Fibroblast of lung (primary cell): ENCODE measurements at places on chromosomes 11 and 22.

DNA sequence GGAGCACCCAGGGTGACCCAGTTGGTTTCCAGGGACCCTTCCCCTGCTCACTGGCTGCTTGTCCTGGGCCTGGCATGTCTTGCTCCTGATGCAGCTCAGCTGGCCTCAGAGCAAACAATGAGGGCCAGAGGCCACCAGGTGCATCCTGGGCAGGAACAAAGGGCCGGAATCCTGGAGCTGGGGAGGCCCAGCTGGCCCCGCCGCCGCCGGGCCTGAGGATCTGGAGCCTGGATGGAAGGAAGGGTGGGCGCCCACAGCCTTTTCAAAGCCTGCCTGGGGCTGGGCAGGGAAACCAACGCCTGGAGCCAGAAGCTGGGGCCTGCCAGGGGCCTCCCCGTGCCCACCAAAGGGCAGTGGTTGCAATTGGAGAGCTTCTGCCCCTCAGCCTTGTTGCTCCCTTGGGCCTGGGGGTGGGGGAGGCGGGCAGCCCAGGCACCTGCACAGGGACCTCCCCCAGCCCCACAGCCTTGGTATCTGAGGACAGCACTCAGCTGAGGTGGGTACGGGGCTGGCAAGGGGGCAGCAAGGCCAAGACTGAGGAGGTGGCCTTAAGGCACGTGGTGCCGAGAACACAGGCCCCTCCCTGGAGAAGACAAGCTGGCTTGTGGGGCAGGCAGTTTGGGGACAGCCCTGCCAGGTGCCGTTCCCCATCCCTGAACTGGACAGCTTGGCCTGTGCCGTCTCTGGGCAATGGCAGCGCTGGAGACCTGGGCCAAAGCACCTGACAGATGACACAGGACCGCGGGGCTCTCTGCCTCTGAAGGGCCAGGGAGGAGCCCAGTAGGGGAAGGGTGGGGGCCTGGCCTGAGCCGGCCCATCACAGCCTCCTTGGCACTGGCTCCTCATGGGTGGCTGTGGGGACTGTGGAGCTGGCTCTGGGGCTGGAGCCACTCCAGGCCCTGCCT lies 7.1 kb upstream of the ADORA2A start:
- no peak for DNase-seq

DNA sequence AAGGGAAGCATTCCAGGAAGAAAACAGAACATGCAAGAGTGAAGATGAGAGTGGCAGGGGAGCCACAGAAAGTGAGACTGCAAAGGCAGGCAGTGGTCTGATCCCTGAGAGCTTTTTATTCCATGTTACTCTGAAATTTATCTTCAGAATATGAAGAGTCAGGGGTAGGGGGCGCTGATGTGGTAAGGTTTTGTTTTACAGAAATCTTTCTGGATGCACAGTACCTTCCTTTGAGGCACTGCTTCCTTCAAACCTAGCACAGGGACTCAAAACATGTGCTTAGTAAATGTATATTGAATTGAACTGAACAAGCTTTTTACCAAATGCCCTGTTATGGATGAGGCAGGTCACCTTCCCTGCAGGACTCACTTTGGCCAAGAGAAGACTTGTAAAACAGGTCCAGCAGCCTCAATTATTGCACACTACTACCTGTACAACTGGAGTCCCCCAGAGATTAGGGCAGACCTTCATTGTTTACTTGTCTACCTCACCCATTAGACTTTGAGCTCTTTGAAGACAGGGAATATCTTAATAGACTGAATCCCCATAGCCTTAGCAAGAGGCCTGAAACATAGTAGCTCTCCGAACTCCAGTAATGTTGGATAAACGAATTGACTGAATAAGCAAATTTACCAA lies 2.2 kb downstream of the PAK1 start:
- DNase-seq: peak; percentile 5

- peak; percentile 98 for DNase-seq
Measured at GRCh38 chr22:26471522-26471921, 12.1 kb downstream of the HPS4 start.

GRCh38 chr11:123851110-123851509 lies 34.4 kb downstream of the TMEM225 start:
- DNase-seq: no peak

GRCh38 chr22:37860796-37861421 lies 11.7 kb downstream of the EIF3L start:
- no peak for DNase-seq

GRCh38 chr11:64870176-64870892 lies 8.1 kb downstream of the EHD1 start:
- DNase-seq: peak; percentile 81

GRCh38 chr11:77167111-77167626 lies 39.1 kb downstream of the MYO7A start:
- no peak for DNase-seq

GRCh38 chr11:109401545-109401944 lies 20.4 kb upstream of the C11orf87 start:
- peak; percentile 36 for DNase-seq

- DNase-seq: no peak
Measured at GRCh38 chr11:10267821-10268220, 26.2 kb downstream of the SBF2 start.

DNA sequence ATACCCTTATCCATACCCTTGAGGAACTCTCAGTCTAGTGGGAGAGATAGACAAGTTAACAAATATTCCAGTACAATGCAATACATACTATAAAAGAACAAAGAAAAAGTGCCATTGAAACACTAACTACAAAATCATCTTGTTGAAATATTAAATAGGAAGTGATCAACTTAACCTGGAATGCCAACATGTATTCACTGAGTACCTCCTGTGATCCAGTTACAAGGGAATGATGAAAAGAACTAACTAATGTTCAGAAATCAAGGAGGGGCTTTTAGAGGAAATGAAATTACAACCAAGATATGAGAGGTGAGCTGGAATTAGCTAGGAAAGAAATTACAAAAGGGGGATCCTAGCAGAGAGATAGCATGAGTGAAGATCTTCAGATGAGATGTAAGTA lies 6.2 kb upstream of the FIBIN start:
- no peak for DNase-seq

DNA sequence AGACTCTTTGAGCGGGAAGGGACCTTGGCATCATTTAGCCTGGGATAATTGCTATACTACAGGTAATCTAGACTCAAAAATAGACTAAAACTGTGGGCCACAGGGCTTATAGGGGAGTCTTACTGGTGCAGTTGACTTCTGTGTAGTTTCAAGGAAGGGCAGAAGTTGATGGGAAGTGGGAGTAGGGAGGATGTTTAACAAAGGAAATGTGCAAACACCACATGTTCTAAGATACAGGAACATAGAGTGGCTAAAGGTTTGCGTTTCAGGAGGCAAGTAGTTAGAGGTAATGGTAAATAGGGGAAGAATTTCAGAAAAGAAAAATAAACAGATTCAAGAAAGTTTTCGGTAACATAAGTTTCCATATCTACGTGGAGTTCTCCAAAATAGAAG lies 14.4 kb upstream of the SORL1 start:
- no peak for DNase-seq

DNA sequence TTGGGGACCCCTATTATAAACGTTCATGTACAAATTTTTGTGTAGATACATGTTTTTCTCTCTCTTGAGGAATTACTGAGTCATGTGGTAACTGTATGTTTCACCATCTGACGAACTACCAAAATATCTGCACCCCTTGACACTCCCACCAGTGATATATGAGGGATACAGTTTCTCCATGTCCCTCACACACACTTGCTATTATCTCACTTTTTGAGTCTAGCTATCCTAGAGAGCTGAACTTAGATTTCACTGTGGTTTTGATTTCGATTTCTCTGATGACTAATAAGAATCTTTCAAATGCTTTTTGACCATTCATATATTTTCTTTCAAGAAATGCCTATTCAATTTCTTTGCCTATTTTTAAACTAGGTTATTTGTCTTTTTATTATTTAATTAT lies 200.2 kb downstream of the PGR start:
- peak; percentile 61 for DNase-seq

GRCh38 chr22:40397396-40397795 lies 27.0 kb downstream of the SGSM3 start:
- peak; percentile 59 for DNase-seq

GRCh38 chr11:68988491-68988890 lies 7.7 kb upstream of the MRGPRD start:
- DNase-seq: no peak

- DNase-seq: no peak
Measured at GRCh38 chr11:61193596-61193995, 9.7 kb upstream of the PGA3 start.

DNA sequence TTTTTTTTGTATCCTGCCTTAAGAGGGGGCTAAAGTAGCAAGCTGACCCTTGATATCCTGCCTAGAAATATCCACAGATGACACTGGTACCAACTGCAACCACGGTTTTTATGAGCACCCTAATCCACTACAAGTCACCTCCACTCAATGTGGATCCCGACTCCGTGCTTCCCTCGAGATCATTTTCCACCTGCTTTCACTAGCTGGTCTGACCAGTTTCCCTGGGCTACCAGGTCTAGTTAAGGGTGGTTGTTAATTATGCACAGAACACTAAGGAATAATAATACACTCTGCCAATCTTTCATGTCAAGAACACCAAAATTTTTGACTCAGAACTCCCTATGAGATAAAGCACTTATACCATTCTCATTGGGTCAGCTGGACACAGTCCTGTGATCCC lies 82.3 kb downstream of the ABTB2 start:
- no peak for DNase-seq

DNA sequence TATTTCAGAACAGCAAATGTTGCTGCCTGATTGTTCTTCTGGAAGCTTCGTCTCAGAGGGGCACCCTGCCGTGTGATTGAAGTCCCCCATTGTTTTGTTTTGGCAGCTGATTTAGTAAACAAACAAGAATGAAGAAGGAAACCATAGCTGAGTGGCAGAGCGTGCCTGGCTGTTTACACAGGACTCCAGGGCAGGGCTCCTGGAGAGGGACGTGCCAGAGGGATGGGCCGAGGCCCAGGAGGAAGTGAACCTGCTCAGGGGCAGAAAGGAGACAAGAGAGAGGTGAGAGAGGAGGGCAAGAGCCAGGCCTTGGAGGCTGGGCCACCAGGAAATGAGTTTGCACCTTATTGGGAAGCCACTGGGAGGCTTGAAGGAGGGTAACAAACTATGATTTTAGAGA lies 85.5 kb upstream of the B3GAT1 start:
- DNase-seq: no peak

- peak; percentile 93 for DNase-seq
Measured at GRCh38 chr11:104668797-104669463, 229.3 kb downstream of the CASP12 start.

DNA sequence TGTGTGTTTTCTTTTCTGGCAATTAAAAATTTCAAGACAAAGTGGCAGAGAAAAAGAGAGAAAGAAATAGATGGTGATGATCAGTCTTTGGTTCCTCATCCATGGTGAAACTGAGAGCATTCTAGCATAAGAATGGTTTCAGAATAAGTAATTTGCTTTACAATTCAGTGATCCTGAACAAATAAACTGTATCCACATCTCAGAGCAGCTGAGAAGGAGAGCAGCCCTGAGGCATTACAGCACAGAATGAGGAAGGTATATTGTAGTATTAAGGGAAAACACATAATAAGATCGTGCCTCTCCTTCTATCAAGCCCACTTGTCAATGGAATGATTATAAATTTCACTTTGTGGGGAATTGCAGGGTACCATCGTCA lies 17.4 kb downstream of the LUZP2 start:
- no peak for DNase-seq

- DNase-seq: no peak
Measured at GRCh38 chr11:69540118-69541000, 58.9 kb downstream of the LINC01488 start.

- DNase-seq: no peak
Measured at GRCh38 chr11:19450282-19450681, 209.5 kb upstream of the E2F8 start.
